ENCODE measurements at places on chromosomes 1 and 21. TPM values are rescaled to one million over a fixed set of nuclear protein-coding genes. Genes with fewer than 3 reads are reported as not detected.

CIART gene
- 0.33 TPM for total RNA-seq

S100A9 gene
- 0.51 TPM for total RNA-seq

PLCH2 gene
- total RNA-seq, result under 0.01 TPM

GRIK1 gene
- total RNA-seq, result 0.34 TPM

AMY1A gene
- total RNA-seq, result not detected

SLC39A1 gene
- total RNA-seq, result 161 TPM

NLRP3 gene
- total RNA-seq, result not detected

SRGAP2 gene
- 102 TPM for total RNA-seq

ELF3 gene
- 0.68 TPM for total RNA-seq

RAB25 gene
- total RNA-seq, result not detected

PTPRC gene
- not detected for total RNA-seq

S100PBP gene
- 33.7 TPM for total RNA-seq

PACC1 gene
- total RNA-seq, result 10.6 TPM

SLC5A3 gene
- total RNA-seq, result 45.1 TPM

FOXD3 gene
- not detected for total RNA-seq

AIRE gene
- not detected for total RNA-seq

RAP1GAP gene
- 0.05 TPM for total RNA-seq

CD48 gene
- total RNA-seq, result not detected

TEDDM1 gene
- not detected for total RNA-seq

Measured in dermis blood vessel endothelial cell (primary cell).